NCI-H2081 treated with DMSO at 0.1 percent for 48 hours (cell line): ENCODE measurements at places on chromosomes 4 and X.
A peak's percentile ranks its signal among the peaks of the same experiment; 100 is the strongest.

DNA sequence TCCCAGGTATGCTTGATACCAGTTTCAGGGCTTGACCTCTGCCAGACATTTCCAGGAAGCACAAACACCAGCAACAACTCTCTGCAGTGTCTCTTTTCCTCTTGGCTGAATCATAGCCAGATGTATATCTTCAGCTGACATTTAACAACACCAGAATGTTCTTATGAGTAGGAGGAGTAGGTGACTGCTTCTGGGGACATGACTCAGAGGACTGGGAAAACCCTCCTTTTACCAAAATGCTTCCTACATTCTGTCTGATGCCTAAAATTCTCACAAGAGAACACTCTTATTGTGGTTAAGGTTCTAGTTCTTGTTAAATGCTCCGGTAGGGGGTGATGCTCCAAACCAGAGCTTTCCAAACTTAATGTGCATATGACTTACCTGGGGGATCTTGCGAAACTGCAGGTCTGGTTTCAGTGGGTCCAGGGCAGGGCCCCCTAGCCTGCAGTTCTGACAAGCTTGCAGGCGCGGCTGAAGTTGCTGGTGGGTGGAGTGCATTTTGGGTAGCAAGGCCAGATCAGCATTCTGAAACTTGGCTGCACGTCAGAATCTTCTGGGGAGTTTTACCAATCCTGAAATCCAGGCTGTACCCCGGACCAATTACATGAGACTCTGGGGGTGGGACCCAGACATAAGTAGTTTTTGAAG is 329.3 kb upstream of the RPS6KA3 start:
- no peak for DNase-seq

DNA sequence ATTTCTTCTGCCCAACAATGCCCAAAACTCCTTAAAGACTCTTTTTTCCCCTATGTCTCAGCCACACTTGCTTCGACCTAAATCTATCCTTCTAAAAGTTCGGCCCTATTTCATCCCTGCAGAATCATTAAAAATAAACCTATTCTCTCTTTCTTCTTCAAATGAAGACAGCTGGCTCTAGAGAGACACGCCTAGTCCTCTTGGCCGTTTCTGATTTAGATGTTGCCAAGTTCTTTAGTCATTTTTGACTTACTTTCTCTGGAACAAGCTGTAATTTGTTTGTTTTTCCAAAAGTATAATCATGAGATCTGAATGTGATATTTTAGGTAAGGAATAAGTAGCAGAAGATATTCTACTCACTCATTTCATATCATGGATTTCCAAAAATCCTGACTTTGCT is 211.6 kb downstream of the CENPC start:
- DNase-seq, result no peak

GRCh38 chr4:175308236-175308635 is 390.1 kb downstream of the ADAM29 start:
- DNase-seq, result no peak

- no peak for DNase-seq
Observed at GRCh38 chr4:114257501-114257900, 278.1 kb upstream of the ARSJ start.

DNA sequence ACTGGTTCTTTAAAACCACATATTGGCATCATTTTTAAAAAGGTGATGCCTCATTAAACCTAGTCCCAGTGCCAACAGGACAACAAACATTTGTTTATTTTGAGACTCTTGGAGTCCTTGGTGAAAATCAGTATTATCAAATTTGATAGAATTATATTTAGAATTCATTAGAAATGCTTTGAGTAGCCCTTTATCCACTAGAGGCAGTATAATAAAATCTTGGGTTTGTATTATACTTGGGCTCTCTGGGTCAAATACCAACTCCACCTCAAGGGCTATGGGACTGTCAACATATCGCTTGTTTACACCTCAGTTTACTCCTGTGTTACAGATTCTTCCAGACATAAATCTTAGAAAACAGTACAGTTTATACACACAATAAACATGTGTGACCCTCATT is 335.7 kb upstream of the FSTL5 start:
- DNase-seq, result no peak

GRCh38 chrX:10356979-10357378 is 200.2 kb downstream of the CLCN4 start:
- no peak for DNase-seq

- DNase-seq, result no peak
Observed at GRCh38 chr4:148292686-148293085, 149.5 kb downstream of the NR3C2 start.

GRCh38 chr4:70930530-70931256 is 28.5 kb downstream of the MOB1B start:
- no peak for DNase-seq

DNA sequence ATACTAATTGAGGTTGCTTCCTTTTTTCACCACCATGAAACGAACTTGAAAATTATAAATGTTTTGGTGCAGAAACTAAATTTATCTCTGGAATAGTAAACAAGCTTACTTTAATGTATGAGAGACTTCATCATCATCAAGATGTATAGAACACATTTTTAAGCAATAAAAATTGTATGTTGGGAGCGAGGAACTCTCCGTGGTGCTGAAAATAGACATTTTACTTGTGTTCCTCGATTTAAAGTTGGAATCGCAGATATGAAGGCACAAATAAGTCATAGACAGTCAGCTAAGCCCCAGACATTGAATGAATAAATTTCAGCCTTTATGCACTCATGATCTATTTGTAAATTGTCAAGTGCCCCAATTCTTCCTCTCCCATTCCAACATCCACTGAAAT is 310.7 kb downstream of the STK32B start:
- DNase-seq, result no peak

GRCh38 chr4:8388528-8388870 is 52.0 kb downstream of the ACOX3 start:
- no peak for DNase-seq

DNA sequence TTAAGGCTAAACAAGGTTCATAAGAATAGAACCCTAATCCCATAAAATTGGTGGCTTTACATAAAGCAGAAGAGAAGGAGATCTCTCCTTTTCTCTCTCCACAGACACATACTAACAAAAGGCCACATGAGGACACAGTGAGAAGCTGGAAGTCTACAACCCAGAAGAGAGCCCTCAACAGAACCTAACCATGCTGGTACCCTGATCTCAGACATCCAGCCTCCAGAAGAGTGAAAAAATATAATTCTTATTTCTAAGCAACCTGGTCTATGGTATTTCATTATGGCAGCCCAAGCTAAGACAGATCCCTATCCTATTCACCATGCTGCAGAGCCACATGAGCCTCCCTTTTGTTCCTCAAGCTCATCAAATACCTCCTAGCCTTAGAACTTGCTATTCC is 195.5 kb downstream of the ANTXR2 start:
- no peak for DNase-seq

- no peak for DNase-seq
Observed at GRCh38 chr4:65021149-65021548, 611.9 kb upstream of the TECRL start.

- DNase-seq, result no peak
Observed at GRCh38 chrX:150227321-150227860, 135.7 kb upstream of the MAMLD1 start.

DNA sequence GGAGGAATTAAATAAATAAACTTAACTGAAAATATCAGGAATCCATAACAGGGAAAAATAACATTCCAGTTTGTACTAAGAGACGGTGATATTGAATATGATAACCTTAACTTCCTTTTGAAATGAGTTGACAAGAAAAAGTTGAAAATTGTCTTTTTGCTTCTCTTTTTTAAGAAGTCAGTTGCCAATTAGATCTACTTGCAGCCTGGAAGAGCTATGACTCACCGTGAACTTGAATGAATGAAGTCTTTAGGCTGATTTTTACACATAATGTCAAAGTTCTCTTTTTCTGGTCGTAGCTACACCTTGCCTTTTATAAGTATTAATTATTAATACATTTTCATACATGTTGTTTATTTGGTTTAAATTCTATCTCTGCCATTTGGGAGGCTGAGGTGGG is 94.4 kb upstream of the HPGD start:
- DNase-seq, result no peak

- DNase-seq, result no peak
Observed at GRCh38 chr4:95524729-95525128, 24.0 kb downstream of the UNC5C start.

DNA sequence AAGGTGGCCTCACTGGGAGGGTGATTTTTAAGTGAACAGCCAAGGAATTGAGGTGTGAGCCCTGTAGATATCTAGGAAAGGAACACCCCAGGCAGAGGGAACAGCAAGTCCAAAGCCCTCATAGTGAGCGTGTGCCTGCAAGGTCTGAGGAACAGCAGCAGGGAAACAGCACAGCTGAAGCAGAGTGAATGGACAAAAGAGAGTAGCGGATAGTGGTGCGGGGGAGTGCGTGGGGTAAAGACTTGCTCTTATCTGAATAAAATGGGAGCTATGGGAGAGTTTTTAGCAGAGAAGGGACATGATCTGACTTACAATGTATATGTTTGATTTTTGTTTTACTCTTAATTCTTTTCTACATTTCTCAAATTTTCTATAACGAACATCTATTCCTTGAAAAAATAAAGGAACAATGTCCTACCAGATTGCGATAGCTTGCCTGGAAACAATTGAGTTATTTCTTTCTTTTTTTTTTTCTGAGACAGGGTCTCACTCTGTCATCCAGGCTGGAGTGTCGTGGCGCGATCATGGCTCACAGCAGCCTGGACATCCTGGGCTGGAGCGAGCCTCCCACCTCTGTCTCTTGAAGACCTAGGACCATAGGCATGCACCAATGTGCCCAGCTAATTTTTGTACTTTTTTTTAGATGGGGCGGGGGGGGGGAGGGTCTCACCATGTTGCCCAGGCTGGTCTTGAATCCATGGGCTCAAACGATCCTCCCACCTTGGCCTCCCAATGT is 19.5 kb upstream of the HADH start:
- no peak for DNase-seq

DNA sequence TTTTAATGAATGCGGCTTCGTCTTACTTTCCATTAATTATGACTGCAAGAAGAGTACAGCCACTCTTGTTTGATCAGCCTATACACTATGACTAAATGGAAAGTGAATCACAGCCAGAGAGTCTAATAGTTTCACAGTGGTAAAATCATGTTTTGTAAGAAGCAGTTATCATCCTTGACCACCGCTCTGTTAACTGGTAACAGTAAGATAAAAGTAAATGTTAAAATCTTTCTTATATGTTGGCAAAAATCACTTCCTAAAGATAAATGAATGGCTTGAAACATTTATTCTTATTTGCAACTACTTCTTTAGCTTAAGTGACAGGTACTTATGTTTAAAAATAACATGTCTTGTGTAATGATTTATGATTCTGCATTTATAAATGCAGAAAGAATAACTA is 13.2 kb downstream of the GALNT7 start:
- DNase-seq, result no peak

GRCh38 chr4:186623546-186623945 is 68.2 kb upstream of the MTNR1A start:
- no peak for DNase-seq

DNA sequence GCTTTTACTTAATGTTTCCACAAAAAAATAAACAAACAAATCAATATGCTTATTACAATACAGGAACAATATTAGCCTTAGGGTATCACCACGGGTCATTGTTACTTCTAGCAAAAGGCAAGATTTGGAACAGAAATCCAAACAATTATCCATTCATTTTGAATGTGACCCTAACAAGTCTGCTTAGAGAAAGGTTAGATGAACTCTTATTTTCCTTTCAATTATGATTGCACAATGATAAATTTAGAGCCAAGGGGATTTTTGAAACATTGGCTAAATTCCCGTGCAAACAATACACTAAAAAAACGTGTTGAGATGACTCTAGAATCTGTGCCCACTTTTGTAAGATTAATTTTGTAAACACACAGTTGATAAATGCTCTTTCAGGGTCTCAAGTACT is 474.7 kb downstream of the PCDH7 start:
- peak; percentile 87 for DNase-seq

DNA sequence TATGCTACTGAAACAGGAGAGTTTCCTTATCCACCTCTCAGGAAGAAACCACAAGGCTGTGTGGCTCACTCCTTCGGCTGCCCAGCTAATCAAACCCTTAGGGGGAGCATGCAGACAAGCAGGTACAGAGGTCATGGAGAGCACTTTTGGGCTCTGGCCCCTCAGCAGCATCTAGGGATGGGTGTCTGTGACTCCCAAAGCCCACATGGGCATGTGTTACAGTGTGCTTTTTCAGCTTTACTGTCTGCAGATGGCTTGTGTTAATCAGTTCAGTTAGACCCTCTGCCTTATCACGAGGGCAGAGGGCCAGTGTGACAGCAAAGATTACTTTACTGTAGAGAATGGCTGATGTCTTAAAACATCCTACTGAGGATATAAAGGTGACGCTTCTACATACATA is 447.4 kb downstream of the PCDH10 start:
- DNase-seq, result no peak

- no peak for DNase-seq
Observed at GRCh38 chr4:102758241-102759160, 2.3 kb downstream of the MANBA start.

DNA sequence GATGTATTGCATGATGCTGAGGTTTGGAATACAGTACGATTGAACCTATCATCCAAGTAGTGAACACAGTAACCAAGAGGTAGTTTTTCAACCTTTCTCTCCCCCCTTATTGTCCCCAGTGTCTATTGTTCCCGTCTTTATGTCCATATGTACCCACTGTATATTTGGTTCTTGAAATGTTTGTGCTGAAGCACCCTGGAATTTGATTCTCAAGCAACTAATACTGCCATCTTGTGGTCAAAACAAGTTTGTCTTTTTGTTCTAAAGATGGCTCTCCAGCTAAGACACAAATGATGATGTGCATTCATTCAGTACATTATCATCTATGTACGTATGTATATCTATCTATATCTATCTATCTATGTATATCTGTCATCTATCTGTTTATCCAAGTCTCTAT is 33.5 kb upstream of the DCX start:
- DNase-seq, result peak; percentile 84

DNA sequence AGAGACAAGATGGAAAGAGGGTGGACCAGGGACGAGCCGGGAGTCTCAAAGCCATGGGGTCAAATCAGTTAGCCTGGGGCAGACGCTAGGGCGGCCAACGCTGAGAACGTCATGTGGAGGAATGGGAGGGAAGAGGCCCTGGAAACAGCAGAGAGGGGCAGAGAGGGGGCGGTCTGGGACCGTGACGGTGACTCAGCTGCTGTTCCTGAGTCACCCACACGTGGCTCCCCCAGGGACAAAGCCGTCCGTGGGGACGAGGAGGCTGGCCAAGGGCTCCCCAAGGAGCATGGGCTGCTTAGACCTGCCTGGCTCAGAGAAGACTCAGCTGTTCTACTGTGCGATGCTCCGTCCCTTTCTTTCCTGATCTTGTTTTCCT is 108.4 kb upstream of the LRPAP1 start:
- DNase-seq, result no peak

- no peak for DNase-seq
Observed at GRCh38 chr4:54099748-54100574, at the start of gene GSX2. Gene GSX2, plus strand, starts transcription at chr4:54100163. Its CDS starts 182 bp downstream, at chr4:54100345.

GRCh38 chr4:140812916-140813315 is 56.7 kb upstream of the TBC1D9 start:
- no peak for DNase-seq
